ENCODE measurements at places on chromosomes 1 and 21.

- no peak for DNase-seq
Observed at GRCh38 chr1:95034506-95034905, 38.2 kb downstream of the ALG14 start.

DNA sequence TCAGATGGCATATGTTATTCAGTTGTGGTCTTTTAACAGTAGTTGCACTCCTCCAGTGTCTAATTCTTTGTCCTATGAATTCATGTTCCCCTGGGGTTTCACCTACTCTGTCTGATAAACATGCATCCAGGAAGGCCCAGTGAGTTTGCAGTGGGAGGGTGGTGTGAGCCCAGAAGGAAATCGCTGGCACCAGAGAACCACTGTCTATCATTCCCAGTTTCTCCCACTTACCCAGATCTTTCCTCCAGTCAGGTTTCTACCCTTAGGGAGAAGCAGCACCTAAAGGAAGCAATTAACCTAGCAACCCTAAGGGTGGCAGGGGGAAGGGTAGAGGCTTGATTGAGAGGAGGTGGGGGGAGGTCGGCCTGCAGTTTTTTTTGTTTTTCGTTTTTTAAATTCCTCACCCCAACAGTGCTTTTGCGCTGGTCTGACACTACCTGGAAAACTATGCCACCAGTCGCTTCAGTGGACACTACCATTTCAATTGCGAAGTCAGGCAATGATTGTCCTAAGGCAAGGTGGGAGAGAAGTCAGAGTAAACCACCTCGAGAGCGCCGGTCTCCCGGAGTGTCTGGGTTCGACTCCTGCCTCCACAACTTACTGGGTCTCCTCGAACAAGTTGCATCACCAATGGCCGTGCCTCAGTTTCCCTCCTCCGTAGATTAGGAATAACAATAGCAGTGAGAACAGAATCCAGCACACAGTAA is 766 bp upstream of the SLC44A3 start:
- DNase-seq: no peak

- no peak for DNase-seq
Observed at GRCh38 chr1:54973205-54973921, 7.1 kb upstream of the TMEM61 start.

GRCh38 chr1:5664081-5664768 is 328.0 kb downstream of the NPHP4 start:
- DNase-seq: no peak

DNA sequence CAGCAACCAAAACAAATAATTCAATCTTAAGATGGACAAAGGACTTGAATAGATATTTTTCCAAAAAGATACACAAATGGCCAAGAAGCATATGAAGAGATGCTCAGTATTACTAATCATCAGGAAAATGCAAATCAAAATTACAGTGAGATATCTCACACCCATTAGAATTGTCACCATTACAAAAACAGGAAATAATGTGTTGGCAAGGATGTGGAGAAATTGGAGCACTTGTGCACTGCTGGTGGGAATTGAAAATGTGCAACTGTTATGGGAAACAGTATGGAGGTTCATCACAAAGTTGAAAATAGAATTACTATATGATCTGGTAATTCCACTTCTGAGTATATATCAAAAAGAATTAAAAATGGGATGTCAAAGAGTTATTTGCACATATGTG is 83.2 kb downstream of the SH3GLB1 start:
- DNase-seq: no peak

DNA sequence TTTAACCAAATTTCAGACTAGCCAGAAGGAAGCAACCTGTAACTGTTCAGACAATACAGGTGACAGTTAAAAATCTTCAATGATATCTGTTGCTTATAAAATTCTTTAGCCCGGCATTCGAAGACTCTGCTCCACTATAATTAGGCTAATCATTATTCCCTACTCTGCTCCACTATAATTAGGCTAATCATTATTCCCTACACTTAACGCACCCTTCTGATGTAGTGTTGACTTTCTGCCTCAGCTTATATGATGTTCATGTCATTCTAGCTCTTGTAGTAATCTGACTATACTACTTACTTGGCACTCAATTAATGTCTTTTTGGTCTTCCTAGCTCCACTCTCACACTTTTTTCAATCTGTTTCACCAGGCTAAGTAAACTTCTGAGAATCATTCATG is 13.3 kb downstream of the TESK2 start:
- DNase-seq: no peak

DNA sequence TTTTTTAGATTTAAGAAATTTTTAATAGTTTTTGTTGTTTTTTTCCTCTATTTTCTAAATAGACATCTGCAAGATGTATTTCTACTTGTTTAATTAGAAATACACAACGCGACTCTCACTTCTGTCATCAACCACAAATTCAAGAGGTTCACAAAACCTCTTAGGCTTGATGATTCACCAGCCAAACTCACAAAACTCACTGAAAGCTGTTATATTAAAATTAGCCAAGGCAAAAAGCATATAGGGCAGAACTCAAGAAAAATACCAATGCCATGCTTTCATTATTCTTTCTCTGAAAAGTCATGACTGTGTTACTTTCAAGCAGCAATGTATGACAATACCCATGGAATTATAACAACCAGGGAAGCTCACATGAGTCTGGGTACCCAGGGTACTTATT is 487.0 kb upstream of the RGS18 start:
- DNase-seq: peak; percentile 33

DNA sequence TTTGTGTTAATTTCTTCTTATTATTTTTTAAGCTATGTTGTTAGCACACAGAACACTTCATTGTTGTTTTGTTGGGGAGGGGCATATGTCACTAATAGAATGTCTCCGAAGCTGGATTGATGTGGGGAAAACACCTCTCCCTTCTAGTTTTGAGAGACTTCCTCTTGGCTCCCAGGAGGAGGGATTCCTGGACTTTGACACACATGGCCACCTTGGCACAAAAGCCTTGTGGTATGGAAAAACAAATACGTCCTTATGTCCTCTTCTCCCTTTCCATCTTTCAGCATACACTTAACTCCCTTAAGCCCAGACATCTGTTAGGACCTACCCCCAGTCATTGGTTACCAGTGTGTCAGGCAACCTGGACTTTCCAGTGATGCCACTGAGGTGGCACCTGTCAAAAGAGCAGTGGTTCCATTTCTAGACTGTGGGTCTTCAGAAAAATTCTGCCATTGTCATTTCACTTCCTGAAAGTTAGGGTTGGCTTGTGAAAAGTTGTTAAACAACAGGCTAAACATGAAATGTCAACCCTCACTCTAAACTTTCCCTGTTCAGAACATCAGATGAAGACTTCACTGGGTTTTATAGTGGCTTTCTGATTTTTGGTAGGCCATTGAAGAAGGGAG is 12.5 kb upstream of the ABCB10 start:
- no peak for DNase-seq

GRCh38 chr1:32894681-32895080 is 6.5 kb downstream of the TMEM54 start:
- DNase-seq: no peak

- DNase-seq: no peak
Observed at GRCh38 chr1:115021145-115021544, 8.5 kb upstream of the TSHB start.

Data from fibroblast of skin of left quadriceps (primary cell).